Renal cortical epithelial cell (primary cell): ENCODE measurements at places on chromosomes 7 and 10.

DNA sequence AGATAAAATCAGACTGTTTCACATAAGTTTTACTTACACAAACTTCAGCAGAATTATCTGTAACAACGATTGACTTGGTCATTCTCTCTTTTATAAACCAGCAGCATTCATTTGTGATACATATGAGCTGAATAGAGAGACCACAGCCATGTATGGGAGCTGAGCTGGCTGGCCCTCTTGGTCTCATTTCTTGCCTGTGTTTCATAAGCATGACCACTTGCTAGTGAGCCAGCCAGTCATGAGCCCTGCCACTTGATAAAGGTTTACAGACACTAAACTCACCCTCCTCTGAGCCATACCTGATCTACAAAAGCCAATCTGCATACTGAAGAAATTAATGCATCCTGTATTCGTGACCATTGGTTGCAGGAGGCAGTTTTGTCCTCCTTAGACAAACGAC is 82.1 kb downstream of the PKD1L1 start:
- no peak for DNase-seq

GRCh38 chr10:102596506-102596971 is 47.7 kb upstream of the TRIM8 start:
- DNase-seq = peak; percentile 66

GRCh38 chr10:62327885-62328284 is 46.3 kb upstream of the ZNF365 start:
- peak; percentile 30 for DNase-seq

- DNase-seq = peak; percentile 53
Measured at GRCh38 chr7:21844742-21845141, 101.0 kb downstream of the CDCA7L start.

- peak; percentile 71 for DNase-seq
Measured at GRCh38 chr10:73781879-73782748, at the start of gene CHCHD1. Gene CHCHD1, plus strand, starts transcription at chr10:73782048. Its CDS starts 28 bp downstream, at chr10:73782076.

- no peak for DNase-seq
Measured at GRCh38 chr7:51665045-51665780, 348.6 kb upstream of the COBL start.

DNA sequence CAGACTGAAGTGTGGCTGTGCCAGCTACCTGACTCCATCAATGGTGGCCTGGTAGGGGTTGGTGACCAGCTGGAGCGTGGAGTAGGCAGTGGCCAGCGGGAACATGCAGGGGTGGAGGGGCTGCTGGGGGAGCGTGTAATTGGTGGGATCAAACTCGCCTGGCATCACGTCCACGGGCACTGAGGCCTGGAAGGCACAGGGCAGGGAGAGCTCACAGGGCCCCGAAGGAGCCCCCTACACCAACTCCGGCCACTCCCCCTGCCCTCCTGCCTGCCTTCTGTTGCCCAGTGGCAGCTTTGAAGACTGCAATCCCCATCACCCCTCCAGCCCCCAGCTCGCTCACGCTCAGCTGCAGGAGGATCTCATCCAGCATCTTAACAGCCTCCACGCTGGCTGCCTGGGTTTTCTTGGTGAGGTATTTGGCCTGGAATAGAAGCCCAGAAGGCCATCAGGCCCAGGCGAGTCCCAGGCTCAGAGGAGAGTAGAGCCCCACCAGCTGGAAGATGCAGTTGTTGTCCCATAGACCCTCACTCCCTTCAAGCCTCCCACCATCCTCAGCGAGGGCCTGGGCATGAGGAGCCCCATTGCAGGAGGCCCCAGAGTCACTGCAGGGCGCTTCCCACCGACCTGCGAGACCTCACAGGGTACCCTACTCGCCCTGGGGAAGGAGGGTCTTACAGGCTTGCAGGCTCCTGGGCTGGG is 7.1 kb downstream of the POLD2 start:
- no peak for DNase-seq

DNA sequence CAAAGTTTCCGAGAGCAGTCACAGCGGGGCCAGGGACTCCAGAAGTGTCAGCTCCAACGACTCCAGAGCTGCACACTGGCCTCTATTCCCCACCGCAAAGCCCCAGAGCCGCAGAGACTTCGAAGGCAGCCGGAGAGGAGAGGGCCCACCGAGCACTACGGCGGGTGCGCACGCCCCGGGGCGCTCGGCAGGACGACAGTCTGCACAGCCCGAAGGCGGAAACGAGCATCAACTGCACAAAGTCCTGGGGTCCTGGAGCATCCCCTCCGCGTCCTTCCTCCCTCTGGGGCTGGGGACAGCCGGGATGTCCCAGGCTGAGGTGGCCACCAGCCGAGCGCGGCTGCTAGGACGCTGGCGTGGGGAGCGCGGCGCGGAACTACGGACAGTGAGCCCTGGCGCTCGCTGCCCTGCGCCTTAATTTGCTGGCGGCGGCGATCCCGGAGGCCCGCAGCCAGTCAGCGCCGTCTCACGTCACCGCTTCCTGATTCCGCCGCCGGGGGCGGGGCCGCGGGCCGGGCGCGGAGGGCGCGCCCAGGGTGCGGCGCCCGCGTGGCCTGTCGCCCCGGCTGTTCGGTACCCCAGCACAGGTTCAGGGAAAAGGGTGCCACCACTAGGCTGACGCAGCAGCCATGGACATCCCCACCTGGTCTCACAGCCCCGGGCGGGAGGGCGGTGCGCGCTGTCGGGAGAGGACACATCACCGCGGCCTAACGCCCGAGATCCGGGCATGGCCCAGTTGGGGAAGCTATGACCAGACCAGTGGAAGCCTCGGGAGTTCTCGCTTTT is at the start of gene TBX20:
TBX20 (minus strand) TSS at position 391 of the 786 bp plus-strand sequence. CDS start 480 bp downstream, outside the sequence.
- DNase-seq = no peak

- DNase-seq = peak; percentile 64
Measured at GRCh38 chr10:114561008-114561523, 97.0 kb downstream of the ABLIM1 start.

- DNase-seq = no peak
Measured at GRCh38 chr10:51485668-51486067, 213.7 kb downstream of the CSTF2T start.
